ENCODE measurements at places on chromosomes 6 and 20.

GRCh38 chr20:51097351-51098120 lies 74.6 kb upstream of the KCNG1 start:
- H3K4me3 ChIP-seq = no peak overlapping the region
- H3K27me3 ChIP-seq = peaks cover 68% of the 10 kb centered on the region
- H3K27ac ChIP-seq = no peak overlapping the region
- no peak for DNase-seq
- H3K4me1 ChIP-seq = no peaks in the 10 kb centered on the region
- H3K36me3 ChIP-seq = no peaks in the 10 kb centered on the region

DNA sequence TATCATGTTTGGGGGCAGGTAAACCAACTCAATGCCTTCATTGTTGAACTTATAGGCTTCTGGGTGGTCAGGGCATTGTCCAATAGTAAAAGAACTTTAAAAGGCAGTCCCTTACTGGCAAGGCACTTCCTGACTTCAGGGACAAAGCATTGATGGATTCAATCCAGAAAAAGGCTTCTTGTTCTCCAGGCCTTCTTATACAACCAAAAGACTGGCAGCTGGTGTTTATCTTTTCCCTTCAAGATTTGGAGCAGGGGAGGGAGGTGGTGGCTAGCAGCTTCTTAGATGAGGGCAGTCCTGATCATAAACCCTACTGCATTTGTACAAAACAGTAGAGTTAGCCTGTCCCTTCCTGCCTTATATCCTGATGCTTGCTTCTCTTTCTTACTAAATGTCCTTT lies 57.5 kb downstream of the NCOA3 start:
- peaks cover 6% of the 10 kb centered on the region for H3K36me3 ChIP-seq
- no peak overlapping the region for H3K4me3 ChIP-seq
- no peaks in the 10 kb centered on the region for H3K27me3 ChIP-seq
- H3K4me1 ChIP-seq = peaks cover 41% of the 10 kb centered on the region
- DNase-seq = no peak

DNA sequence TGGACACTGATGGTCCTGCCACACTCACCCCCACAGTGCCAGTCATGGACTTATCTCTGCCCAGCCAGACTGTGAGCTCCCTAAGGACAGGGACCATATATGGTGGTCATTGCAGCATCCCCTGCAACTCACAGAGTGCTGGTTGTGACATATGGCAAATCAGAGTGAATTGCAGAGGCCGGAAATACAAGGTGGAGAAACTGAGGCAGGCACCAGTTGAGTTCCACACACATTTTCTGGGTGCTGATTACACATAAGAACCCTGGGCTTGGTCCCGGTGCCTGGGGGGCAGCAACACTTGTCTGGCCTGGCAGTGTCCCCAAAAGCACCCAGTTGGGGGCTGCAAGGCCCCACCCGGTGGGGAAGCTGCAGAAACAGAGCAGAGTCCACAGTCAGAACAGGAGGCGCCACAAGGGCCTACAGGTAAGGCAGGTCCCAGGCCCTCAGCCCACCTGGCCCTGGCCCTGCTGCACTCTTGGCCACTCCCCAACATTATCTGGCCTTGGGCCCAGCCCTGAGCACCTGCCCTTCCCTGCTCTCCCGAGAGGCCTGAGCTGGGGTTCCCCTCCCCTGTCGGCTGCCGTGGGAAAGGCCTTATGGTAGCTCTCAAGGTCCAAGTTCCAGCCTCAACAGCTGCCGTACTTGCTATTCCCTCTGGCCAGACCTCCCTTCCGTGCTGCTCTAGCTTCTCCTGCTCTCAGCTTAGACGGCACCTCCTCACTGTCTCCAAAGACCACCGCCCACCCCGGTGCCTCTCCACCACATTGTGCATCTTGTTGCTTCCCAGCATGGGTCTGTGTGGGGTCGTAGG lies 140.8 kb upstream of the PTPN1 start:
- no peak for DNase-seq
- peaks cover 13% of the 10 kb centered on the region for H3K4me1 ChIP-seq
- peaks cover 49% of the 10 kb centered on the region for H3K27me3 ChIP-seq
- peaks cover 2% of the 10 kb centered on the region for H3K36me3 ChIP-seq
- H3K4me3 ChIP-seq = no peak overlapping the region

DNA sequence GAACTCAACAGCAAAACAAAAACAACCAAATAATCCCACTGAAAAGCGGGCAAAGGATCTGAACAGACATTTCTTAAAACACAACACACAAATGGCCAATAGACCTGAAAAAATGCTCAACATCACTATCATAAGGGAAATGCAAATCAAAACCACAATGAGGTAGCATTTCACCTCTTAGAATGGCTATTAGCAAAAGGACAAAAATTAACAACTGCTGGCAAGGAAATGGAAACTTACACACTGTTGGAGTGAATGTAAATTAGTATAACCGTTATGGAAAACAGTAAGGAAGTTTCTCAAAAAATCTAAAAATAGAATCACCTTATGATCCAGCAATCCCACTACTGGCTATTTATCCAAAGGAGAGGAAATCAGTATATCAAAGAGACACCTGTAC lies 20.9 kb downstream of the FAM8A1 start:
- no peak overlapping the region for H3K4me3 ChIP-seq
- H3K27me3 ChIP-seq = no peaks in the 10 kb centered on the region
- H3K4me1 ChIP-seq = peaks cover 37% of the 10 kb centered on the region
- no peak overlapping the region for H3K27ac ChIP-seq

DNA sequence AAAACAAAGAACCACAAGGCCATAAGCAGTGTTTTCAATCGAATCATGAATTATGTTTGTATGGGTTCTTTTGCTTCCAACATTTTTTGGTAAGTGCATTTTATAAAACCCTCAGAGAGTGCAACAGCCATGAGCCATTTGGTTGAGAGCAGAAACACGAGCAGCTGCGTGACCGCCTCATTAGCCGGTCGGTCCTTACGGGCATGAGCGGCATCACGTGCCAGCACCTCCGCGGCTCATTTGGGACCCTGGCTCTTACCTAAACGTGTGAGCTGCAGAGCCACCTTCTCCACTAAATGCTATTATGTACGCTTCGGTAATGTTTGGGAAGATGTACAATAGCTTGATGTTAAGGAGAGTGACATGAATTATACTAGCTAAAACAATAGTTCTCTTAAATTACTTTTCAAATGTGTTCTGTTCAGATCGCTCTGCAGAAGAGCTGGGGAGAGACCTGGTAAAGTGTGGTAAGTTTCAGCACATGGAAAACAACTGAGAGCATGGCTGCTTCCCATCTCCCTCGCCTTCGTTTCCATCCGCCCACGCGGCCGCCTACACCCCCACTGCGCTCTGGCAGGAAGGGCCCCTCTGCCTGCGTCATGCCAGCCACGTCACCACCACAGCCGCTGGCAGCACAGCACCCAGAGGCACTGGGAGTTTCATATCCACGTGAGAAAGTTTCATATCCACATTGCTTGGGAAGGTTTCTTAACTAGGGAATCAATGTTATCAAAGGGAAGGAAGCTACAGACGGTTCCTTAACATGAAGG lies 23.7 kb upstream of the PDE10A start:
- no peaks in the 10 kb centered on the region for H3K4me1 ChIP-seq
- H3K27ac ChIP-seq = no peak overlapping the region
- no peak for DNase-seq
- no peak overlapping the region for H3K4me3 ChIP-seq
- no peaks in the 10 kb centered on the region for H3K36me3 ChIP-seq
- no peaks in the 10 kb centered on the region for H3K27me3 ChIP-seq
